Esophagus squamous epithelium (tissue), 5 donors: ENCODE measurements at places on chromosomes 2 and 18. TPM values are rescaled to one million over a fixed set of nuclear protein-coding genes. Genes with fewer than 3 reads are reported as not detected.

GRCh38 chr2:47036489-47036769 lies 118.7 kb downstream of the STPG4 start:
- no peak for DNase-seq

The RIF1 gene
- total RNA-seq: 23.0 TPM

- no peak for DNase-seq
Observed at GRCh38 chr18:62554061-62554815, 31.4 kb downstream of the ZCCHC2 start.

- DNase-seq: no peak
Observed at GRCh38 chr2:19700861-19701585, 200.8 kb downstream of the TTC32 start.

The RTN4 gene
- 136 TPM for total RNA-seq

The ELOA2 gene
- total RNA-seq: not detected

The XDH gene
- 2.3 TPM for total RNA-seq

GRCh38 chr2:45859682-45860081 lies 208.2 kb downstream of the PRKCE start:
- DNase-seq: no peak

- DNase-seq: no peak
Observed at GRCh38 chr2:165440367-165440766, 29.1 kb upstream of the CSRNP3 start.

The AMER3 gene
- total RNA-seq: not detected

The TFCP2L1 gene
- 17.9 TPM for total RNA-seq

The MOGAT1 gene
- not detected for total RNA-seq
